Suppressor macrophage treated with lipopolysaccharide for 4 hours (primary cell): ENCODE measurements at places on chromosomes 16 and 17.

- DNase-seq, result no peak
These were observed 26.3 kb upstream of the CBX4 start for GRCh38 chr17:79865351-79866210.

DNA sequence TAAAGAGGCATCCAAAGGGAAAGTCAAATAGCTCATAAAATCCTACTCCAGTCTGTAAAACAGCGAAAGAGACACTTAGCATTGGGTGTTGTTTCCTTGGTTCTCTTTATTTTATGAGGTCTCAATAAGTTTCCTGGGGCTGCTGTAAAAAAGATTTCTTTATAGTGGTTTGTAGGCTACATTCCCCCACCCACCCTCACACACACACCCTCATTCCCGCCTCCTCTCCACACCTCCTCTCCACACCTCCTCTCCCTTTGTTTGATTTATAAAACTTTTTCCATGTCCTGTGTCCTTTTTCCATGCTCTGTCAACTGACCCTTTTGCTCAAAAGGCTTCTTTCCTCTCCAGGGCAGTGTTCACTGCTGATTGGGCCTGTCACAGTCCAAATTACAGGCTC lies 178.9 kb upstream of the SOX9 start:
- no peak for DNase-seq

GRCh38 chr17:65173976-65174683 lies 37.0 kb downstream of the RGS9 start:
- DNase-seq, result no peak

DNA sequence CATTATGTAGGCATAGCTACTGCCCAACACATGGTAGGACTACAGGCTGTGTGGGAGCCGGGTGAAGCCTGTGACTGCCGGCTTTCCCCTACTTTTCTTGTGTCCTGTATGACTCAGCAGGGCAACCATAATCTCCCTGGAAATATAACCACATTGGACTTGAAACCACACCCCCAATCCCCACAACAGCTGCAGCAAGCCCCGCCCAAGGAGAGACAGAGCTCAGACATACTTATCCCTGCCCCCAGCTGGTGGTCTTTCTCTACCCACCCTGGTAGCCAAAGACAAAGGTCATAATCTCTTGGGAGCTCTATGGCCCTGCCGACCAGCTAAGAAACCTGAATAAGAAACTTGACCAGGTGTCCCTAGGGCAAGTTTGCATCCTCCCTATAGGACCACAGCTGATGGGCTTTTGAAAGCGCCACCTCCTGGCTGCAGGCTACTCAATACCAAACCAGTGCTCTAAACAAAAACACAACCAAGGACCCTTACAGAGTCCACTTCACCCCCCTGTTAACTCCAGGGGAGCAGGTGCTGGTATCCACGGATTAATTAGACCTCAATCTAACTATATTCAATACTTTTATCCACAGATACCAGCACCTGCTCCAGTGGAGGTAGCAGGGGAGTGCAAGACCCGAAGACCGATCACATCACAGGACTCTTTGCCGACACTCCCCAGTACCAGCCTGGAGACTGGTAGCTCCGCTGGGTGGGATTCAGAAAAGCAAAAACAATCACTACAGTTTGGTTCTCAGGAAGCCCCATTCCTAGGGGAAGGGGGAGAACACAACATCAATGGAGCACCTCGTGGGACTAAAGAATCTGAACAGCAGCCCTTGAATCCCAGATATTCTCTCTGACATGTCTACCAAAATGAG lies 91.2 kb downstream of the IRX5 start:
- no peak for DNase-seq

GRCh38 chr16:53840456-53840855 lies 136.5 kb downstream of the FTO start:
- no peak for DNase-seq
